Tongue (tissue), 3 donors: ENCODE measurements at places on chromosomes 6 and 20. TPM values are rescaled to one million over a fixed set of nuclear protein-coding genes. Genes with fewer than 3 reads are reported as not detected.

ASCC3 gene
- 48.0 TPM for total RNA-seq

ZSCAN23 gene
- total RNA-seq, result 7.3 TPM

LST1 gene
- total RNA-seq, result 1.5 TPM

NUDT3 gene
- 65.0 TPM for total RNA-seq

PTK6 gene
- total RNA-seq, result 4.6 TPM

CABLES2 gene
- 2.1 TPM for total RNA-seq

CAGE1 gene
- total RNA-seq, result 0.21 TPM

CRISP3 gene
- 100 TPM for total RNA-seq

PLA2G7 gene
- 0.82 TPM for total RNA-seq

PYGB gene
- 25.4 TPM for total RNA-seq

OXT gene
- total RNA-seq, result not detected

IL17F gene
- not detected for total RNA-seq

ANKRD66 gene
- total RNA-seq, result 0.31 TPM

GABBR1 gene
- total RNA-seq, result 33.0 TPM

SFTA2 gene
- not detected for total RNA-seq

BCAS1 gene
- total RNA-seq, result 2.4 TPM

GNRH2 gene
- not detected for total RNA-seq

FOXQ1 gene
- total RNA-seq, result 6.4 TPM

RNF182 gene
- total RNA-seq, result 0.51 TPM

CST4 gene
- total RNA-seq, result not detected
